ENCODE measurements at places on chromosomes 2 and 18.

- DNase-seq = no peak
These were observed 65.6 kb downstream of the POLR1A start for GRCh38 chr2:86039963-86040655.

GRCh38 chr2:5673145-5674025 is 18.8 kb upstream of the SOX11 start:
- no peak for DNase-seq

- DNase-seq = no peak
These were observed 29.8 kb downstream of the TSPYL6 start for GRCh38 chr2:54226260-54226659.

- DNase-seq = no peak
These were observed 127.5 kb upstream of the MMADHC start for GRCh38 chr2:149715005-149715592.

- DNase-seq = no peak
These were observed 13.2 kb downstream of the SH2D6 start for GRCh38 chr2:85431570-85432205.

DNA sequence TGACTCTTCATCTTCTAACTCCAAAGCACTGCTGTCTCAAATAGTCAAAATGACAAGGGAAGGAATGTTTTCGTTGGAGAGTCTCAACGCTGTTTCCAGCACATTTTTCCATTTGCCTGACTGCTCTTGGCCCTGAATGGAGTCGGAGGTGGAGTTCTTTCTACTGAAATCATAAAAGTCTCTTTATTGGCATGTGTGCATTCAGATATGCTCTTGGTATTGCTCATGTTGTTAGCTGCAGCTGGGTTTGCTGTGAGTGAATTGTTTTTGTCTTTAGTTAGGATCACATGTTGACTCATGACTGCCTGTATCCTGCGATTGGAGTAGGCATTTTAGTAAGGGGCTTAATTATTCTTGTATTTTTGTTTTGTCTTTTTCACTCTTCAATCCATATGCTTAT is 16.8 kb downstream of the TMEM17 start:
- no peak for DNase-seq

DNA sequence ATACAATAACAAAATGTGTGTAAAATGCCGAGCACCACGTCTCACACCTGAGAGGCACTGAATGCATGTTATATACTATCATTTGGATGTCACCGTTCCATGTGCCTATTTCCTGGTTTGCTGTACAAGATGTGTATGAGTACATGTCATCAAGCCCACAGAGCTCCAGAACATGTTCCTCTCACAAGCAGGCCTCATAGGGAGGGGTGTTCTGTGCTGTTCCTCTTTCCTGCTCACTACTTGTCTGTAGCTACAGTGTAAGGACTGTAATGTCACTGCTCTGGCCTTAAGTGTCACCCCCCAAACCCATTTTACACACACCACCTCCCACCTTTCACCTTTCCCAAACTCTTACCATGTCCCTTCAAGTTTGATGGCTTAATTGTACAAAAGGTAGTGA is 1.8 kb downstream of the AFF3 start:
- DNase-seq = no peak

GRCh38 chr2:20607446-20607845 is 43.5 kb downstream of the HS1BP3 start:
- no peak for DNase-seq

DNA sequence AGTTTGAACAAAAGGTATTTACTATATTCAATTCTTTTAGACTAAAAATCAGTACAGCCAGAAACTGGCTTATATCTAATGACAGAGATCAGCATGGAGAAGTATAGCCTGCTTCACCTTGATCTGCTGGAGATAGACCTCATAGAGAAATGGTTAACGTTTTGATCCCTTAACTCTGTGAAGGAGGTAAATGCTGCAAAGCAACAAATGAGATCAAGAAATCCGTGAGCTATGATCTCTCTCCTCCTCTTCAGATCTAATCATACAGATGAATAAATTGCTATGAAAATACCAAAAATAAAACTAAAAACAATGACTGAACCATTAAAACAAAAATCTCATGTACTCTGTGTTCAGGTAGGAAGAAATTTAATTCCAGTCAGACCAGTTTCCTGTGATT is 42.8 kb downstream of the KLHL14 start:
- DNase-seq = no peak

GRCh38 chr2:204665207-204665606 is 119.9 kb downstream of the PARD3B start:
- DNase-seq = no peak

- DNase-seq = no peak
These were observed 242.6 kb upstream of the RAB12 start for GRCh38 chr18:8366656-8367055.

GRCh38 chr18:79571211-79572092 is 108.2 kb upstream of the CTDP1 start:
- DNase-seq = no peak

DNA sequence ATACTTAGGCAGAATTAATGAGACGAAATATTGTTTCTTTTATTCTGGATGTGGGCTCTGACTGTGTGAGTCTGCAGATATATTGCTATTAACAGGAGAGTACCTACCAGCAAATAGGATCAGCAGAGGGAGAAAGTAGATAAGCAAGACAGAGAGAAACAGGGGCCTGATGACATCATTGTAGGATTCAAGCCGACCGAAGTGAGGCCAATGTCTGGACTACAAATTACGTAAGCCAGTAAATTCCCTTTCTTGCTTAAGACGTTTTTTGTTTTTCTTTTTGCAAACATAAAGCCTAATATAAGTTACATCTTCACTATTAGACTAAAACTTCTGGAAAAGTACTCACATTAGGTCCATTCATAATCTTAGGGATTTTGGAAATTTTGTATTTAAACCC is 21.4 kb upstream of the PTPRM start:
- DNase-seq = no peak

GRCh38 chr2:75309596-75310463 is 110.5 kb upstream of the TACR1 start:
- no peak for DNase-seq

DNA sequence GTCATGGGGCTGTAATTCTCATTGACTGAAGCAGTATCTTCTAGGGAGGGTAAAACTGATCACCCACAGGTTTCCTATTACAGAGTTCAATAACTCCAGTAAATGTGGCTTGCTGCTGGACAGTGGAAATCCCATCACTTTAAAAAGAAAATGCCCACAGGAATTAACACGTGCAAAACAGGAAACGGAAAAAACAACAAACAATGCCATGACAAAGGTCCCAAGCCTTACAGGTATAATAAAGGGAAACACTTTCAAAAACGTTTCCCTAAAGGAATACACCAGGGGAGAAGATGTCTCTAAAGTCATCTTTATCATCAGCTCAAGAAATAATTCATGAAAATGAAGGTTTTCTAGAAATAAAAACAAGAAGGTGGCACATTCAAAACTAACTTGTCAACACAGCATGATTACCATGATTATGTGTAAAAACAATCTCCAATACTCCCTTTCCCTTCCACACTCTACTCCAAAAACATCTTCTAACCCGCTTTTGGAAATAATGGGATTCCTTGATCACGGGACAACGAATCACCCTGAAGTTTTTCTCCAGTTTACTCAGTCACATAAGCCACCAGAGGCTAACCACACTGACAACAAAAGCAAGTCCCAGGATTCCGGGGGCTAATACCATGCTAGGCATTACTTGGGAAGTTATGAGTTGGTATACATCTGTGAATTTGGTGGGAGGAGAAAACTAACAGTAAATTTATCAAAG is 167.9 kb downstream of the TCF4 start:
- DNase-seq = no peak

GRCh38 chr18:45666520-45666919 is 51.2 kb downstream of the SLC14A2 start:
- no peak for DNase-seq

GRCh38 chr18:45626330-45627203 is 11.3 kb downstream of the SLC14A2 start:
- DNase-seq = no peak

DNA sequence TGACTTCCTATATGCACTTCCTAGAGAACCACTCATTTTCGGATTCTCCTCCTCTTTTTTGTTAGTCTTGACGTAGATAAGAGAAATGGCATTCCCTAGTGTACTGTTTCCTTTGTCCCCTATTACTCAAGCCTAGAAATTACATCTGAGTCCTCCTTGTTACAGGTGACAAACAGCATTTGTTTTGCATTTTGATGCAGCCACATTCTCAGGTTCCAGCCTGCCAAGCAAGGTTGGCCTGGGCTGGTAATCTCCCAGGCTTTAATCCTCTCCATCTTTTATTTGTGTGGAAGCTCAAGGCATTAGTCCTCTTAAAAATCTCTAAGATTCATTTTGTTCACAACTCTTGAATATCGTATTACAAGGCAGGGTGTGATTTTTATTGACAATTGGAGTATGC is 318.0 kb upstream of the NRP2 start:
- DNase-seq = no peak

DNA sequence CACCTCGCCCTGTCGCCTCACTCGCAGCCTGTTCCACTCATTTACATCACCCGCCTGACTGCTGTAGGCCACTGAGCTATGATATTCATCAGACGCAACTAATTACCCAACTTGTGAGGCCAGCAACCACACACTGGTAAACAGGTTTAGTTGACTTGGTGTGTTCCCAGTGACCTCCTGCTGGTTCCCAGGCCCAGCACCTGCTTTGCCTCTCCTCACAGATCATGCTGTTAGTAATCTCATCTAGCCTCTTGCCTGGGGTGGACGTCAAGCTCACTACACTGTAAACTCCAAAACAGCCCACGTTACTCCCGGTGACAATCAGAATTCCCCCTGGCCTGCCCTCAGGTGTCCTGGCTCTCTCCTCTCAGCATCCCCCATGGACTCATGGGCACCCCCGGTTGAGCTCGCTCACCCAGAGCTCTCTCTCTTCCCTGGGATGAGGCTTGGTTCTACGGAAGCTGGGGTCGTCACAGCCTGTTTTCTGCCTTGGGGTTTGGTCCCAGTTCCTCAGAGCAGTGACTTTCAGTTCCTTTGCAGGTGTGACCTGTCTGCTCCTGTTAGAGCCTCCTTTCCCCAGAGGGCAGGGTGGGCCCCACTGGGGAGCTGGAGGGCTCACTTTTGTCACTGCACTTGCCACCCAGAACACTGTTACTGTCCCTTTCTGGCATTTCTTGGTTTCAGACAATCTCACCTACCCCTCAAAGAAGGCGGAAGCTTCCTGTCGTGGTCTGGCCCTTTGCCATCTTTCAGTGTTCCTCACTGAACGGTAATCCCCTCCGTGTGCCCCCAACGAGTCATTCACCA is 40.3 kb downstream of the INPP5D start:
- no peak for DNase-seq

GRCh38 chr2:160555420-160556071 is 61.9 kb upstream of the RBMS1 start:
- DNase-seq = no peak

DNA sequence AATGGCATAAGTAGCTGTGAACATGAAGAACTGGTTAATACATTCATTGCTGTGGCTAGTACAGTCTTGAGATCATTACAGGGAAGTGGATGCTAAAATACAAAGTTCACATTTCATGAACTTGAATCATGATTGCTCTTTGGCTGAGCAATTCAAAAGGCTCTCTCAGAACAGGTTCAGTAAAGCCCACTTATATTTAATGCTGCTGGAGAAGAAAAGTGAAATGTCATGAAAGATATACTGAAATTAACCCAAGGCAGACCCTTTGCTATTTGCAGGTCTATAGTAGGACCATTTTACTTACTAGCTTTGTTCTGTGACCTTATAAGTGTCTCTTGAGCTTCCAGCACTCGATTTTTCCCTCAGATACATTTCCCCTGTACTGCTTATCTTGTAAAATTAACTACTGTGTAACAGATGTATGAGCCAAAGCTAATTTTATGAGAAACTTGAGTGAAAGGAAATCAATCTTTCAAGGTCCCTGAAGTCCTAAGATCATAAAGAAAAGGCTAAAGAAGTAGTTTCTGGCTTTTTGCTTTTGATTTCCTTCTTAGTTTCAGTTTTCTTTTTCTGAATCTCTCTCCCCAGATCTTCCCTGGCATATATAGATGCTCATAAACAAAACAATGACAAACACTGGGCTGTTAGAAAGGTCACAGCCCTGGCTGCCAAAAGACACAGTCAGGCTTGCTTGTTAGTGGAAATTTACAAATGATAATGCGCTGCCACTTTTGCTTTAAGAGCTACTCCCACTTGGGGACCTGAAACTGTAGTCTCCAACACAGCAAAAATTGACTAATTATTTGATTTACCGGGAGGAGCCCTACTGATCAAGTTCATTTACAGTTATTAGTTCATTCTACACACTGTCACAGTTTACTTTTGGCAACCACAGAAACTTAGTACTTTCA is 132.7 kb upstream of the XPO1 start:
- no peak for DNase-seq

- no peak for DNase-seq
These were observed 309.0 kb upstream of the CDH2 start for GRCh38 chr18:28485918-28486317.

GRCh38 chr2:201233192-201233811 is 27.0 kb upstream of the CASP8 start:
- DNase-seq = peak; percentile 69

DNA sequence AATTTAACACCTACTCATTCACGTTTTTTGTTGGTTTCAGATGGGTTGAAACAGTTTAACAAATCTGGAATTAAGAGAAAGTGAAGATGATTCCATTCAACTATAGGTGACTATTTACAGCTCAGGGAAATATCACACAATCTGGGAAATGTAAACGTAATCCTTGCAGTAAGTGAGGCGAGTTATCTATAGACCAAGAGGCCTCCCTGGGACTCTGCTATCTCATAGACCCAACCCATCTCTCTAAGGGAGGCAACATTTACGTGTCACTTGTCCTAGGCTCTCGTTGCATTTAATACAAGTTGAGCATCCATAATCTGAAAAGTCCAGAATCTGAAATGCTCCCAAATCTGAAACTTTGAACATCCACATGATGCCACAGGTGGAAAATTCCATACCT is 2.0 kb upstream of the MOB4 start:
- DNase-seq = no peak

DNA sequence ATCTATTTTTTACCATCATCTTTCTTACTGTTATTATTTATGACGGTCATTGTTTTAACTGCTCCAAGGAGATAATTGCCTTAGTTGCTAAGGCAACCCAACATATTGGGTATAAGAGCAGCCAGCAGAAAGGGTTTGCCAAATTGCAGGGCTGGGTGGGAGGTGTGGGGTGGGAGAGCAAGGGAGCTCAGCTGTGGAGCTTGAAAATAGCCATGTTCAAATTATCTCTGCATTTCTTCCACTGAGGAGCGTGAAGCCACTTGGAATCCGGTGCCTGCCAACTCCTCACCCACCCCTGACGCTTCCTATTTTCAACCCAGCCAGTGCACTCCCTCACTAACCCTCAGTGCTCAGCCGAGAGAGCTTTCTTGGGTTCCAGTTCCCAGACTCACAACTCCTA is 60.8 kb downstream of the SETBP1 start:
- no peak for DNase-seq

GRCh38 chr2:241461693-241462677 is 46.4 kb downstream of the STK25 start:
- no peak for DNase-seq
